ENCODE measurements at places on chromosomes 5 and 9.

- DNase-seq = no peak
Measured at GRCh38 chr5:95274011-95274410, 10.9 kb downstream of the MCTP1 start.

- no peak for DNase-seq
Measured at GRCh38 chr9:7164440-7165330, 406.9 kb downstream of the KDM4C start.

DNA sequence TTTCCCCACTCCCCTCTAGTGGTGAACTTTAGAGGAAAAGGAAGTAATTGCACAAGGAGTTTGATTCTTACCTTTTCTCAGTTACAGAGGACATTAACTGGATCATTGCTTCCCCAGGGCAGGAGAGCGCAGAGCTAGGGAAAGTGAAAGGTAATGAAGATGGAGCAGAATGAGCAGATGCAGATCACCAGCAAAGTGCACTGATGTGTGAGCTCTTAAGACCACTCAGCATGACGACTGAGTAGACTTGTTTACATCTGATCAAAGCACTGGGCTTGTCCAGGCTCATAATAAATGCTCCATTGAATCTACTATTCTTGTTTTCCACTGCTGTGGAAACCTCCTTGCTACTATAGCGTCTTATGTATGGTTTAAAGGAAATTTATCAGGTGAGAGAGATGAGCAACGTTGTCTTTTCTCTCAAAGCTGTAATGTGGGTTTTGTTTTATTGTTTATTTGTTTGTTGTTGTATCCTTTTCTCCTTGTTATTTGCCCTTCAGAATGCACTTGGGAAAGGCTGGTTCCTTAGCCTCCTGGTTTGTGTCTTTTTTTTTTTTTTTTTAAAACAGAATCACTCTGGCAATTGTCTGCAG is 25.3 kb downstream of the SLC22A5 start:
- peak; percentile 49 for DNase-seq

GRCh38 chr5:58469896-58470295 is 10.0 kb upstream of the PLK2 start:
- no peak for DNase-seq

- DNase-seq = peak; percentile 18
Measured at GRCh38 chr9:88991066-88992034, at the start of gene S1PR3. Gene S1PR3 (plus strand): TSS chr9:88991468. CDS start chr9:89001201, 9,733 bp downstream.

- peak; percentile 60 for DNase-seq
Measured at GRCh38 chr9:15211815-15212495, 95.1 kb downstream of the TTC39B start.
